SHP77 (cell line): ENCODE measurements at places on chromosomes 6 and 20.

DNA sequence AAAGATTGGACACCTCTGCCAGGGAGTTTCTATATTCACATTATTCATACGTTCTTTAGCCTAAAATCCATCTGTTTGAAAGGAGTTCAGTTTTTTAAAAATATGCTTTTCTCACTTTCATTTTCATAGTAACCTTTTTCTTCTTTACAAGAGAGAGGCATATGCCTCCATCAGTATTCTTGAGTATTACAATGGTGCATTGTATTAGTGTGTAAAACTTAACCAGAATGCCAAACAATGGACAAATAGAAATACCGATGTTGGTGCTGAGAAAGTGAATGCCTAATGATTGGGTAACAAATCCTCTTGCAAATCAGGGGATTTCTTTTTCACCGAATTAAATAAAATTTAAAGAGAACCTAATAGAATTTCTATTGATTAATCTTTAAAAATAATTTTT, 163.2 kb upstream of the LAMA2 start:
- DNase-seq = no peak

GRCh38 chr20:17471606-17472187, 59.5 kb downstream of the BFSP1 start:
- no peak for DNase-seq

GRCh38 chr6:149696901-149697300, 21.0 kb downstream of the LATS1 start:
- DNase-seq = no peak

- no peak for DNase-seq
These were observed at the start of gene ETV7 for GRCh38 chr6:36387440-36388303. Gene ETV7, minus strand, starts transcription at chr6:36387669. Its CDS starts 128 bp downstream, at chr6:36387541.

DNA sequence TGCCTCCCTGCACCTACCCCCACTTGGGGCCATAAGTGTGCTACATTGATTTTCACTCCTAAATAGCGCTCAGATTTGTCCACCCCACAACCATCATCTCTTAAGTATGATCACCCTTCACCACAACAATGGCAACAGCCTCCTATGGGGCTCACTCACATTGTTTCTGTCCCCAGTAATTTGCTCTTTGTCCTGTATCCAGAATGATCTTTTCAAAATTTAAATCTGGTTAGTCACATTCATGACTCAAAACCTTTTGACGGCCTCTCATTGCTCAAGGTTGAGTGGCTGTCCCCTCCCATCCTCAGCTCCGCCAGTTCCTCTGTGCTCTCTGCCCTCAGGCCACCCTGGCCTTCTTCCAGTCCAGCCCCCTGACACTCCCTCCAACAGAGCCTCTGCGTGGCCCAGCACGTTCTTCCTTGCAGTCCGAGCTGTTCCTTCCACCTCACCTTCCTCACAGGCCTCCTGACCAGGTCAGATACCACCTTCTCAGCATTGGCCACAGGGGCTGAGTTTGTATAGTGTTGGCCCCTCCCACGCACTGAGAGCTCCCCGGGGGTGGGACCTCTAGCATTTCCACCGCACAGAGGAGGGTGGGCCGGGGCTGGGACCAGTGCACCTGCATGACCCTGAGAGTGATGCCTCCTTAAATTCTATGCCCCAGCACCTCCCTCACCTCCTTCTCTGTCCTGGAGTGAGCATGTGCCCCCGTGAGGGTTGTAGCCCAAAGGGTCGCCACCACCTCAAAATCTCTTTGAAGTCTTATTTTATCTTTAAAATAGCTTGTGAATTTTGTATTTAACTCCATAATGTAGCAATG, 2.4 kb upstream of the PPP1R3G start:
- DNase-seq = no peak

DNA sequence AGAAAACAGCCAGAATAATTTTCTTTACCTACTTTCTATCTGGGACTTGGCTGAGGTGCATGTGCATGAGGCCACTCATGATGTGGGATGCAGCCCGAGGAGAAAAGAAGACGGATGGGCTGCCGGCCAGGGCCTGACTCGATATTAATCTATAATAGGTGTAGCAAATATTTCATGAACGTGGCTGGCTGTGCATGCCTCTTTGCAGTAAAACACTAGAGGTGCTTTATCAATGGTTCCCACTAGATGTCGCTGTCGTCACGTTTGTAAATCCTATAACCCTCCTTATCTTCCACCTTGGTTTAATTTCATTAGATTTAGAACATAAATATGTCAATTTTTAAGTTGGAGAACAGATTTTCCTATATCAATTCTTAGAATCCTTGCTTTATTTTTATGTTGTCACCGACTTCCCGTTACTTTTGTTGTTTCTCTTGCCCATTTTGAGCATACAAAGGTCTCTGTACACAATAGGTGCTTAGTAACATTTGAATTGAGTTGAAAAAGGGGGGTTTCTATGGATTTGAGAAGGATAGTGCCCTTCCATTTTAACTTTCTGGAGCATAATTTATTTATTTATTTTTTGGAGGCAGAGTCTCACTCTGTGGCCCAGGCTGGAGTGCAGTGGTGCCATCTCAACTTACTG, 19.6 kb upstream of the FERMT1 start:
- peak; percentile 67 for DNase-seq

- no peak for DNase-seq
These were observed 31.6 kb downstream of the CD83 start for GRCh38 chr6:14149053-14149738.
